Anterior cingulate cortex (tissue), 58 donors: ENCODE measurements at places on chromosomes 4 and X.

DNA sequence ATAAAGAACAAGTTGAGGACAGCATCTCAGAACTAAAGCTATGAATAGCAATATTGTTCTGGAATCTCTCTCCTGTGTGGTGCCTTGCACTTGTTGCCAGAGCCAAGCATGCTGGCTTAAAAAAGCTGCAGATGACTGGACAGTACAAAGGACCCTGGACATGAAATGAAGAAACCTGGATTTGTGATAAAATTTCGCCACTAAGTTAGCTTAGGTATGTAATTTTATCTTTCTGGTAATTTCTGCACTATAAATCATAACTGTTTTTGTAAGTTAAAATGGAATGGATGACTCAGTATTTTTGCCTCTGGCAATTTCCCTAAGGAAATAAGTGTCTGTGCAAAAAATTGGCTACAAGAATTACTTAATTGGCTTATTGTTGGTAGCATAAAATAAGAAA lies 317.2 kb downstream of the CAMK2D start:
- DNase-seq, result no peak

GRCh38 chr4:189304167-189304566 lies 636.5 kb upstream of the FRG1 start:
- DNase-seq, result no peak

- DNase-seq, result peak; percentile 6
Observed at GRCh38 chrX:24672701-24673190, 21.0 kb upstream of the POLA1 start.

DNA sequence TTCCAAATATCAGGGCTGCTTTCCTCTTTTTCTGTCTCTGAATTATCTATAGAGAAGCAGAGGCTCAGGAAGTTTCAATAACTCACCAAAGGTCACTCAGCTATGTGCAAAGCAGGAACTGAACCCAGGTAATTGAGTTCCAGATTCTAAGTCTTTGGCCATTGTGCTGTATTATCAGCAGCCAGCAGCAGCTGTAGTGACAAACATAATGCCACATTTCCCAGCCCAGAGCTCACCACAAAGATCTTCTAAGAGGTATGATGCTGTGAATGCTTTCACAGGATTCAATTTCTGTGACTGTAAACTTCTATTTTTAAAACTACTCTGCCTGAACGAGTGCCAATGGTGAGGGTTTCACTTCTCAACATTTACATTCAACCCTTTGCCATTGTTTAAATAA lies 56.4 kb downstream of the SPOCK3 start:
- DNase-seq, result no peak

- DNase-seq, result no peak
Observed at GRCh38 chr4:1964443-1964842, 44.3 kb downstream of the NELFA start.

DNA sequence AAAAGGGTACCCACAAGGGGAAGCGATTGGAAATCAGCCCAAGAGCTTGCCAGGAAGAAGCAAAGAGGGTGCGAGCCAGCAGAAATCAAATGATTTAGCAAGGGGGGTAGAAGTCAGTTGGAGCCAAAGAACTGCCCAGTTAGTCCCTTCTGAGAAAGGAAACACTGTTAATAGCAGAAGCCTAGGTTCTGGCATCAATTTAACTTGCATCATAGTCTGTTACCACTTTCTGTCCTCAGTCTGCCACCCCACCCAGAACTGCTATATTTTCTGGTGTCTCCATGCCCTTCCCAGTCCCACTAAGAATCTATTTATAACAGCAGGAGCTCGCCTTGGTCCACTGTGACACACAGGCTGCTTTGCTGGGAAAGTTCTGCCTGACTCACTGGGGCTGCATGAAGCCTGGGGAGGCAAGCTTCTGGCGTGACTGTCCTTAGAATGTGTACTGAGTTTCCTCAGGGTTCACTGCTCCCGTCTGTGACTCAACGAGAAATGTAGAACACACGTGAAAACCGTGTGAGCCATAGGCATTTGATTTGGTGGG lies 157.8 kb upstream of the TTC29 start:
- DNase-seq, result no peak

- no peak for DNase-seq
Observed at GRCh38 chr4:13296986-13297385, 187.2 kb downstream of the RAB28 start.

- DNase-seq, result no peak
Observed at GRCh38 chr4:6619466-6620255, 20.8 kb upstream of the MRFAP1 start.

GRCh38 chr4:186078981-186079638 lies 10.2 kb downstream of the TLR3 start:
- DNase-seq, result no peak

- no peak for DNase-seq
Observed at GRCh38 chrX:19585332-19586082, 70.2 kb upstream of the MAP3K15 start.

DNA sequence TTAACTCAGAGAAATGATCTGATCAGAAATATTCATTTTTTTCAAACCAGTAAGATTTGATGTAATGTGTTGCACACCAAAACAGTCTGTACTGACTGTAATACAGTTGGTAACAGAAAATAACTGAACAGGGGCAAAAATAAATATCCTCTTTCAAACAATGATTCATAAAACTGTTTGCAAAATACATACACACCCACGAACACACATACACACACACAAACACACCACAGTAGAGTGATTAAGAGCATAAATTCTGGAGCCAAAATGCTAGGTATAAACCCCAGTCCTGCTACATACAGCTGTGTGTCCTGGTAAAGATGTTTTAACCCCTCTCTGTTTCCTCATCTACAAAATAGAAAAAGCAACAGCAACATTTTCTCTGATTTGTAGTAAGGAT lies 376.6 kb downstream of the PDGFC start:
- no peak for DNase-seq

GRCh38 chr4:1683261-1683735 lies 815 bp downstream of the FAM53A start:
- no peak for DNase-seq

- DNase-seq, result no peak
Observed at GRCh38 chrX:54794795-54795194, 3.3 kb downstream of the ITIH6 start.

GRCh38 chr4:48047421-48047844 lies 30.9 kb downstream of the NIPAL1 start:
- DNase-seq, result no peak

DNA sequence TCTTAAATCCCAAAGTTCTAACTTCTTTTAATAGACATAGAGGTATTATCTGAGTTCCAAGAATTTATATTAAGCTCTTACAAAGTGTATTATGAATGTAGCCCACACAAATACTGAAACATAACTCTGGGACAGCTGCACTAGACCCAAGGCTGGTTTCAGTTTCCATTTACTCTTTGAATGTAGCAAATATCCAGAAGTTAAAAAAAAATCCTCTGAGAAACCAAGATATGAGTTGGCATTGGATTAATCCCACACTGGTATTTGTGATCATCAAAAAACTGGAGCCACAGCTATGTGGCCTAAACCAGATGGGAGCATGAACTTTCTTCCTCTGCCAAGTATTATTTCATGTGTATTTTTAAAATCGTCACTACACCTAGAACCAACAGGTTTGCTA lies 23.6 kb upstream of the SMPX start:
- no peak for DNase-seq

DNA sequence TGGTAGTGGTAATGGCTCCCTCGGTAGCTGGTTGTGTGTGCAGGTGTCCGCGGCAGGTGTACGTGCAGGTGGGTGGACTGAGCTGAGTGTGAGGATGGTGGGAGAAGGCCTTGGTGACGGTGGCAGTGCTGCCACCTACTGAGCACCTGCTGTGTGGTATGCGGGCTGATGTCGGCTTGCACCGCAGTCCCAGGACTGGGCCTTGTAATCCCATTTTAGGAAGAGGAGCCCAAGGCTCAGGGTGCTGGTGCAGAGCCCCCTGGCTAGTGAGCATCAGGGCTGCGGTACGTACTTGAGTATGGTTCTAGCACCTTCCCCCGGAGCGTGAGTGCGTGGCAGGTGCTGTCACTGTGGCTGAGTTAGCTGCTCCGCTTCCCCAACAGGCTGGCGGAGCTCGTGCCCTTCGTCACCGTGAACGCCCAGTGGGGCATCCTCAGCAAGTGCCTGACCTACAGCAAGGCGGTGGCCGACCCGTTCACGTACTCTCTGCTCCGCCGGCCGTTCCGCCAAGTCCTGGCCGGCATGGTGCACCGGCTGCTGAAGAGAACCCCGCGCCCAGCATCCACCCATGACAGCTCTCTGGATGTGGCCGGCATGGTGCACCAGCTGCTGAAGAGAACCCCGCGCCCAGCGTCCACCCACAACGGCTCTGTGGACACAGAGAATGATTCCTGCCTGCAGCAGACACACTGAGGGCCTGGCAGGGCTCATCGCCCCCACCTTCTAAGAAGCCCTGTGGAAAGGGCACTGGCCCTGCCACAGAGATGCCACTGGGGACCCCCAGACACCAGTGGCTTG lies 5.7 kb upstream of the CPZ start:
- no peak for DNase-seq

- no peak for DNase-seq
Observed at GRCh38 chrX:11040405-11040804, 70.7 kb upstream of the HCCS start.

- no peak for DNase-seq
Observed at GRCh38 chr4:153089742-153090141, 114.5 kb upstream of the TRIM2 start.

DNA sequence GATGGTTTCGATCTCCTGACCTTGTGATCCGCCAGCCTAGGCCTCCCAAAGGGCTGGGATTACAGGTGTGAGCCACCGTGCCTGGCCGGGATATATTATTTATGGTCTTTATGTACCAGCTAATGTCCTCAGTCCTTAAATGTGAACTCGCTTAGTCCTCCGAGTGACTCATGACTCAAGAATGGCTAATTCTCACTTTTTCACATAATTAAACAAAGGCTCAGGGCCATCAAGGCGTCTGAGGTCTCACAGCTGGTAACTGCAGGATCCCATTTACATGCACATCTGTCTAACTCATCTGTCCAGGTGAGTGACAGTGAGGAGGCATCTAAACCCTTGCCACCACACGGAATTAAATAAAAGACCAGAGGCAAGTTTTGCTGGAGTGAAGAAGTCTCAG lies 73.5 kb downstream of the HS3ST1 start:
- no peak for DNase-seq

DNA sequence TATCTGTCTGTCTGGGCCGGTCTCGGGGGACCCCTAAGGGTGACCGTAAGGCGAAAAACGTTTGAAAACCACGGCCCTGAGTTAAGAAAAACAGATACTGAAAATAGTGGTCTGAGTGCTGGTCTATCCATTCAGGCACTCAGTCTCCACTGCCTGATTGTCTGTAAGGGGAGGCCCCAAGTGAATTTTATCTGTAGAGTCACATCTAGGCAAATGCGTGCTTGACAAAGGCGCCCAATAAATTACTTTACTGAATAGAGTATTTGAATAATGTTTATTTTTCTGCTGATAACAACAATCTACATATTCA lies 465 bp downstream of the HNRNPH2 start:
- DNase-seq, result no peak

DNA sequence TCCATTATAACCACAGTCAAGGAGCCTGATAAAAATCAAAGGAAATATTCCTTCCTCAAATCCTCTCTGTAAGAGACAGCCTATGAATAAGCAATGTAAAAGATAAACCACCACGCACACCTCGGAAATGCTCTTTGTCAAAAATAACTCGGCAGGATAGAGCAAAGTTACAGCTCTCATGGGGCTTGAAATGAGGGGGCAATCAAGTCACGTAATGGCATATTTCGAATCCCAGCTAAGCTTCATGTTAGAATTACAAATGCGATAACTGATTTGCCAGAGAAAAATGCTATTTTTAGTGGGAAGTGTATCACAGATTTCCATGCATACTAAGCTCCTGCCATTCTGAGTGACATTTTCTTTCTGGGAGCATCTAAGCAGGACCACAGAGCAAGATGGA lies 49.4 kb downstream of the EVC2 start:
- no peak for DNase-seq

- no peak for DNase-seq
Observed at GRCh38 chr4:109025471-109026076, 262.7 kb upstream of the ETNPPL start.

DNA sequence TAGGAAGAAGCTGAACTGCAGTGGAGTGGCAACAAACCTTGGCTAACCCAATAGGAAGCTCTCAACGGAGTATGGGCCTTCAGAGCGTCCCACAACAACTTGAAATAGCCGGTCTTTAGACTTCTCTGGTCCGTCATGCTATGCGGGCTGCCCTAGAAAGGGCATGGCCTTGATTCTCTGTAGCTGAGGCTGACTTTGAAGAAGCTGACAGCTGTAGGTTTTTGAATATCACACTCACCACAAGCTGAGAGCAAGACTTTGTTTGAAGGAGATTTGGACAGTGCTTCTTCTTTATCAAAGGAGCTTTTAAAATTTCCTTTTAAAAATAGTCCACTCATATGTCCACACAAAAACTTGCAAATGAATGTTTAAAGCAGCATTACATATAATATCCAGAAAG lies 322.9 kb downstream of the CAMK2D start:
- no peak for DNase-seq

DNA sequence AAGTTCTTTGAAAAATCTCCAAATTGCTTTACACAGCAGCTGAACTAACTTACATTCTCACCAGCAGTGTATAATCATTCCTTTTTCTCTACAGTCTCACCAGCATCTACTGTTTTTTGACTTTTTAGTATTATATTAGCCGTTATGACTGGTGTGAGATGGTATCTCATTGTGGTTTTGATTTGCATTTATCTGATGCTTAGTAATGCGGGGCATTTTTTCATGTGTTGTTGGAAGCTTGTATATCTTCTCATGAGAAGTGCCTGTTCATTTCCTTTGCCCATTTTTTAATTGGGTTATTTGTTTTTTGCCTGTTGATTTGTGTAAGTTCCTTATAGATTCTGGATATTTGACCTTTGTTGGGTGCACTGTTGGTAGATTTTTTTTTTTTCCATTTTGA lies 931.7 kb downstream of the CENPC start:
- DNase-seq, result no peak

GRCh38 chr4:24372881-24373280 lies 211.5 kb downstream of the DHX15 start:
- DNase-seq, result no peak

DNA sequence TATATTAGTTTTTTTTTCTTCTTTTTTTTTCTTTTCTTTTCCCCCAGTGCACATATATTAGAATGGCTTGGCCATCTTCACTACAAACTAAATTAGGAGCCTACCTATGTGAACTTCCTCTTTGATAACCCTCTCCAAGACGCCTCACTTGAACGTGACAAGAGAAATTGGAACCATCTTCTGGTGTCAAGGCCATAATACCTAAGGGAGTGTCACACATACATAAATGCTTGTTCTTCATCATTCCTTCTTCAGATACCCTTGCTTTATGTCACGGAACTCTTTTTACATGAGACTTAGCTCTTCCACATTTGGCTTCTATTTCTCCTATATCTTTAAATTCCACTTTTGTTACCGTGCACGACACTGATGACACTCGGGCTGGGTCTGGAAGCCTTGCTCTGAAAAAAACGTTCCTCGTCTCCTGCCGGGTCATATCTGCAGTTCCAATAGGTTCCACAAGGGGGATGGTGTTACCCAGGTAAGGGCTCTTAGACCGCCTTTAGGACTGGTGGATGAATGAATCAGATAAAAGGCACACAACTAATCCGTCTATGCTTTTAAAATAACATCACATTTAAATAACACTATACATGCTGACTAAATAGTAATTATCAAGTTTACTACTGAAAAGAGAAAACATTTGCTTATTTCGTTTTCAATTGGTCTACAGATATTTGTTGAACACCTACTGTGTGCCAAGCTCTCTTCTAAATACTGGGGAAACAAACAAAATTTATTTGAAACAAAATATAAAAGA lies 19.9 kb downstream of the DGAT2L6 start:
- DNase-seq, result no peak
